HT1080 (cell line): ENCODE measurements at places on chromosomes 7 and 10. TPM values are rescaled to one million over a fixed set of nuclear protein-coding genes. Genes with fewer than 3 reads are reported as not detected.

Gene RAPGEF5
- total RNA-seq: 0.84 and 3.1 TPM in 2 replicates

Gene R3HCC1L
- total RNA-seq: 12.1 and 14.3 TPM in 2 replicates

Gene CCDC201
- total RNA-seq: not detected in 2 replicates

Gene FOXI2
- total RNA-seq: not detected in 2 replicates

Gene ZNF398
- total RNA-seq: 6.3 and 7.5 TPM in 2 replicates

Gene OPN1SW
- total RNA-seq: not detected in 2 replicates

Gene RPEL1
- total RNA-seq: not detected in 2 replicates

Gene AGAP9
- total RNA-seq: 4.3 and 4.4 TPM in 2 replicates

Gene SDK1
- total RNA-seq: 1.2 and 1.6 TPM in 2 replicates

Gene ZNF775
- total RNA-seq: 7.2 and 8.2 TPM in 2 replicates

Gene NSMCE4A
- total RNA-seq: 75.6 and 78.4 TPM in 2 replicates

Gene PILRA
- total RNA-seq: 0.61 and 1.2 TPM in 2 replicates

Gene ELMO1
- 6.2 and 12.3 TPM in 2 replicates for total RNA-seq

Gene EBLN1
- total RNA-seq: 0.29 TPM in 1 of 2 replicates, not detected in the other

Gene ST8SIA6
- total RNA-seq: 0.03 and 0.10 TPM in 2 replicates

Gene LRRD1
- 0.10 TPM in 1 of 2 replicates, not detected in the other for total RNA-seq

Gene PNLIPRP2
- total RNA-seq: not detected in 2 replicates

Gene SORCS1
- 0.29 and 0.40 TPM in 2 replicates for total RNA-seq

Gene CPN1
- total RNA-seq: not detected in 2 replicates

Gene SEMA4G
- 0.53 and 2.9 TPM in 2 replicates for total RNA-seq

Gene ATP5F1C
- total RNA-seq: 461 and 469 TPM in 2 replicates

Gene CYP2C9
- not detected in 2 replicates for total RNA-seq

Gene GNAI1
- 25.7 and 36.2 TPM in 2 replicates for total RNA-seq

Gene PNLIPRP1
- not detected in 2 replicates for total RNA-seq

Gene NOD1
- total RNA-seq: 3.8 and 6.7 TPM in 2 replicates

Gene PNLIP
- not detected in 2 replicates for total RNA-seq

Gene PLAC9
- total RNA-seq: 0.13 TPM in 1 of 2 replicates, not detected in the other
